ENCODE measurements at places on chromosomes 11 and 22.

GRCh38 chr22:19196841-19197612, 18.5 kb upstream of the SLC25A1 start:
- DNase-seq: no peak

DNA sequence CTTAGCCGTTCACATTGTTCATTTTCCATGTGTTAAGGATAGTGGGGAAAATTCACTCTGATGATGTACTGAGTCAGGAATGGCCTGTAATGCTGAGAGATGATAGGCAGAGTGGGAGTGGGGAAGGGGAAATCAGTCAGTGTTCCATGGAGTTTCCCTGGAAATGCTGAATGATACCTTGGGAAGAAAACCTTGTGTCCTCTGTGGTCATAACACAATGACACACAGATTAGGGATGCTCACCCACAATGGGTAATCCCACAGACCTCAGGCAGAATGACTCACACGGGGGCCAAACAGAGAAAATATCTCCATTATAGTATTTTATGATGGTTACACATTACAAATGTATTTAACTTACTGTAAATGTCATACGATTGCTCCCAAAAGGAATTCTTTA, 118.0 kb downstream of the SNX19 start:
- no peak for DNase-seq

DNA sequence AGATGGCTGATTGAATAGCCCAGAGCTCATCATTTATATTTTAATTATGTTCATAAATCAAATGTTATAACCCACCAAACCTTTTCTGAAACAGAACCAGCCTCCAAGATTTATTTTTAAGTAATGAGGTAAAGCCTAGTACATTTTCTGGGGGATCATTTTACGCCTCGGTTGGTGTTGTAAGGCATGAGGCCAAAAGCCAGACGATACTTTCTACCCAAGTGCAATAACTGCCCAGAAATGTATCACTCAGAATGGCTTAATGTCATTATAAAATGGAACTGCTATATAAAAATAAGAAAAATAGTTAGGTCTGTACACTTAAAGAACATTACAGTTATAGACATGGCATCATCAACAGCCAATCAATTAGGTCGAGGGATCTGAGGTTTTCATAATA, 283.3 kb downstream of the CADM1 start:
- no peak for DNase-seq

DNA sequence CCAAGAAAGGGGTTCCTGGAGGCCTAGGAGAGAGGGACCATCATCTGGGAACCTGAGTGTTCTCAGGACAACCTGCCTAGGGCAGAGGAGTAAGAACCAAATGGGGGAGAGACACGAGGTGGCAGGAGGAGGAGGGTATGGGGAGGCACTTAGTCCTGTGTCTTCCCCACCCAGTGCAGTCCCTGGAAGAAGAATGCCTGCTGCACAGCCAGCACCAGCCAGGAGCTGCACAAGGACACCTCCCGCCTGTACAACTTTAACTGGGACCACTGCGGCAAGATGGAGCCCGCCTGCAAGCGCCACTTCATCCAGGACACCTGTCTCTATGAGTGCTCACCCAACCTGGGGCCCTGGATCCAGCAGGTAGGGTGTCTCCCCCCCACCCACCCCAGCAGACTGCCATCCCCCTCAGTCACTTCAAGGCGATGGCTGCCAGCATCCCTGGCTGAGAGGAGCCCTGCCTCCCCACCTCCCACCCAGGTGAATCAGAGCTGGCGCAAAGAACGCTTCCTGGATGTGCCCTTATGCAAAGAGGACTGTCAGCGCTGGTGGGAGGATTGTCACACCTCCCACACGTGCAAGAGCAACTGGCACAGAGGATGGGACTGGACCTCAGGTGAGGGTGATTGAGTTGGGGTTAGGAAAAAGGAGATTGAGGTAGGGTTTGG, 3.7 kb upstream of the INPPL1 start:
- DNase-seq: peak; percentile 35

DNA sequence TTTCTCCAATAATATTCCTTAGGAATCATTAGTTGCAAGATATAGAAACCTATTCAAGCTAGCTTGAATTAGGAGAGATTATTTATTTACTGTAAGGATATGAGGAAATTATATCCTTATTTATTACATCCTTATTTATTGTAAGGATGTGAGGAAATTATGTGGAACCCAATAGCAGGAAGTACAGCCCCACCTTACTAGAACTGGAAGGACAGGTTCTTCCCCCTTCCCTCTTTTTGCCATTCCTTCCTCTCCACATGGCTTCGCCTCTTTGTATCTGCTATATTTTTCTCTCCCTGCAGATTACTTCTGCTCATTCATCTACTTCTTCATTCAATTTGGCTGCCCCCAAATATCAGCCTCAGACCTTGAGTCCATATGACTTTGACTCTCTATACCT, 49.5 kb upstream of the B3GNT6 start:
- DNase-seq: no peak

DNA sequence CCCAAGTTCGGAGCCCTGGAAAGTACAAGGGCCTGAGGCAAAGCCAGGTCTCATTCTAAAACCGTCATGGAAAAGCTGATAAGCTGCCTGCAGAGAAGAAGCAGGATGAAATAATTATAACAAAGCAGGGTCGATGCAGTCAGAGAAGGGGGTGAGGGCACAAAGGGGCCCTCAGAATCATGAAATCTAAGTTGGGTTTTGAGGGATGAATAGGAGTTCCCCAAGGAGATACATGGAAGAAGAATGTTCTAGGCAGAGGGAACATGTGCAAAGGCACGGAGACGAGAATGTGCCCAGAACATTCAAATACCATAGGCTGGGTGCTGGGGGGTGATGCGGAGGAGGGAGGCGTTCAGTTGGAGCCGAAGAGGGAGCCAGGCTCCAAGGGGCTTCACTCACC, 25.0 kb downstream of the IGLL1 start:
- no peak for DNase-seq
